ENCODE measurements at places on chromosomes 7 and 10.

DNA sequence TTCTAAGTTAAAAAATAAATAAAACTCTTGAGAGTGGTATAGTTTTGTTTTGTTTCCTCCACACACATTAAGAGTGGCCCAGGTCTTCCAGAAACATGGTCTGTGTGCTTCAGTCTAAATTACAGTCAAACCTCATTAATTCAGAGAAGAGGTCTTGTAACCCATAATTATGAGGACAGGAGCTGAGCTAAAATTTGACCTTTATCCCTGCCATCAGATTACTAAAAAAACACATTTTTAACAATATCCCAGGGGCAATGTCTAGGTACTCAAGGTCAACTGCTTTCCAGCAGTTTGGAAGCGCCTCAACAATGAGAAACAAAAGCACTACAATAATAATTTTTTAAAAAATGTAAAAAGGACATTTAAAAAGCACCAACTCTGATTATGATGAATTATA, 184.1 kb upstream of the PFKP start:
- DNase-seq, result no peak

DNA sequence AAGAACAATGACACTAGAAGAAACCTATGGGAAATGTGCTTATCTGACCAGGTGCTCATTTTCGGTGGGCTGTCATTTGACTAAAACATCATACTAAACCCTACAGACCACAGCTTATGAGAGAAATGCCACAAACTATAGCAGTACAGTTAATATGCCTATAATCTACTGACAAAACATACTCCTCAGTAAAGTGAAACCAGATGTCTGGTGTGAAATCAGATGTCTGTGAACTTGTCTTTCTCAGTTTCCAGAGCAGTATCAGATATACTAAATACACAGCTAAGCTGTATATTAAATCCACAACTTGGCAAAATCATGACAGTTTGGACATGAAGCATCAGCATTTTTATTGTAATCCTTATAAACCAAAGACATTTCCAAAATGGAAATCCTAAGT, 3.3 kb downstream of the IMMP2L start:
- DNase-seq, result no peak

GRCh38 chr10:9853405-9854355, 1164.0 kb upstream of the CELF2 start:
- peak; percentile 3 for DNase-seq

DNA sequence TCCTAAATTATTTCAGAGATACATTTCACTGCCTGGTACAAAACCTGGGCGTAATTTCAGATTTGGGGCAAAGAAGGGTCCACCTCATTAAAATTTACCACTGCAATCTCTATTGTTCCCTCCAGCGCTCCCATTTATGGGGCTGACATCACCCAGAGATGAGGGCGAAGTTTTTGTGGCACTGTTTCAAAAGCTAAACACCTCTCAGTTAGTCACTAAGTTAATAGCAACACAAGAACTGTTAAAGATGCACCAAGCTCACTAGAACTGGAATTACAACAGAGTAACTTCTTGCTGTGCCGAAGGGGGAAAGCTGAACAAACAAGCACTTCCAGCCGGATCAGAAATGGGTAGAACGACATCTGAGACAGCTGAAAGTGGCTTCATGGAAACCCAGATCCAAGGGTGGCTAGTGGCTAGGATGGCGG, 179.4 kb downstream of the GATA3 start:
- DNase-seq, result no peak

DNA sequence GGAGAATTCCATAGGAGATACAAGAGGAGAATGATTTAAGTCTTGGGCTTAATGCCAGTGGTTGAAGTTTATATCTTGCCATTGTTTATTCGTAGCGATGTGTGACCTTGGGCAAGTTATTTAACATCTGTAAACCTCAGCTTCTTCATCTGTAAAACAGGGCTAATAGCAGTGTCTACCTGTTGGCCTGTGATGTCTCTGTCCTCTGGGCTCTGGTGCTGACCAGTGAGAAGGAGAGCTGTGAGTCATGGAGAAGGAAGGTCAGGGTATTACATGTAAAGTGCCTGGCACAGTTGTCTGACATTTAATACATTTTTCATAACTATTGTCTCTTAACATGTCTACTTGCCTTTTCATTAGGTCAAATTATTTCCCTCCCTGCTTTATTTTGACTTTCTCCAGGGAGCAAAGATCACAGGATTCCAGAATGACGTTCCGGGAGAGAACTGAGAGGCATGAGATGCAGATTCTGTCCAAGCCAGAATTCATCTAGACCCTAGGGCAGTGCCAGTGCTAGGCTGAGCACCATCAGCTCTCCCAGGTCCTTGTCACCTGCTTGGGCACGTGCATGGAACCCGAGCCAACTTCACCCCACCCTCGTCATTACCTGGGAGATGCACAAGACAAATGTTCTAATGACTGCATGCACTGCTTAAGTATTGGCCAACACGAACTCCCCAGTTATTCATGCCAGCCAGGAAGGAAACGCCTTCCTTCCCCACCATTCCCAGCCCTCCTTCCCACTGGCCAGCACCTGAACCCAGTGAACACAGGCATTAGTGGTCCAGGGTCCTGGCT, 187.9 kb downstream of the DPY19L1 start:
- DNase-seq, result no peak

DNA sequence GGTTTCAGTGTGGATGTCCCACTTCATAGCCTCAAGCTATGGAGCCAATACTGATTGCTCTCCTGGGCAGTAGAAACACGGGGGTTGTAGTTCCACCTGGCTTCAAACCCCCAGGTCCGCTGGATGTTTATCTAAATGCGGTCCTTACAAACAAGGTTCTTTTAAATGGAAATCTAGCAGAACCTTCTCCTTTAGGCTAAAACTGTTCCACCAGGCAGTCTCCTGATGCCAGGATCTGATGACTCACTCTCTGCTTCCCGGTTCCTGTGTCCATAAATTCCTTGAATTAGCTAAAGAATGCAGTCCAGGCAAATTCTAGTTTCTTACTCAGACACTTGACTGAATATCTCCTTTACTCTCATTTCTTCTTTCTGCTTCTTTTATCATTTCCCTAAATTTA, 108.4 kb upstream of the FAM3C start:
- no peak for DNase-seq

GRCh38 chr7:97732565-97733275, 834 bp downstream of the TAC1 start:
- no peak for DNase-seq

DNA sequence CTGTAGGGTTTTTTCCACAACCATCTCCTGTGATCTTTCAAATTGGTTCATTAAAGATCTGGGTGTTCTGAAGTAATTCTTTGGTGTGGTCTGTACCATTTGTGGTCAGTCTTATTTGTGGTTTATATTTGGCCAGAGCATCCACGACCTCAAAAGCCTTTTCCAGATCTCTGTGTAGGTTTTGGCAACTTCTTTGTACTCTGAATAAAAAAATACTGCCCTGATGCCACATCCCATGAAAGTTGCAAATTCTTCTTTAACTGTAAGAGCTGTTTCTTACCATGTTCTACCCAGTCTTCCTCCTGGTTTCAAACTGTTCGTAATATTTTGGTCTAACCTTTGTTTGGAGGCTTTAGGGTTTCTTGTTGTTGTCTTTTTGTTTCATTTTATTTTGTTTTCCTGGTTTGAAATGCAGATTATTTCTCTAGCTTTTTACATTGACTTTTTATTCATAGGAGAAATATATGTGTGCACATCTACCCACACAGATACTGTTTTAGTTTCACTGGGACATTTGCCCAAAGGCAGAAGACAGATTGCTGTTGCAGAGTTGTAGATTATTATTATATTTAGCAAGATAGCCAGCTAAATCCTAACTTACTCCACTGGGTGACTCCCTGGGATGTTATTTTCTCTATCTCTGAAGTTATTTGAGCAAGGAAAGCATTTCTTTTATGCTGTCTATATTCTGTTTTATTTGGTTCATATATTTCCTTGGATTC, 123.2 kb upstream of the SAMD8 start:
- no peak for DNase-seq

- no peak for DNase-seq
Observed at GRCh38 chr10:99370993-99371392, 41.8 kb downstream of the CNNM1 start.

DNA sequence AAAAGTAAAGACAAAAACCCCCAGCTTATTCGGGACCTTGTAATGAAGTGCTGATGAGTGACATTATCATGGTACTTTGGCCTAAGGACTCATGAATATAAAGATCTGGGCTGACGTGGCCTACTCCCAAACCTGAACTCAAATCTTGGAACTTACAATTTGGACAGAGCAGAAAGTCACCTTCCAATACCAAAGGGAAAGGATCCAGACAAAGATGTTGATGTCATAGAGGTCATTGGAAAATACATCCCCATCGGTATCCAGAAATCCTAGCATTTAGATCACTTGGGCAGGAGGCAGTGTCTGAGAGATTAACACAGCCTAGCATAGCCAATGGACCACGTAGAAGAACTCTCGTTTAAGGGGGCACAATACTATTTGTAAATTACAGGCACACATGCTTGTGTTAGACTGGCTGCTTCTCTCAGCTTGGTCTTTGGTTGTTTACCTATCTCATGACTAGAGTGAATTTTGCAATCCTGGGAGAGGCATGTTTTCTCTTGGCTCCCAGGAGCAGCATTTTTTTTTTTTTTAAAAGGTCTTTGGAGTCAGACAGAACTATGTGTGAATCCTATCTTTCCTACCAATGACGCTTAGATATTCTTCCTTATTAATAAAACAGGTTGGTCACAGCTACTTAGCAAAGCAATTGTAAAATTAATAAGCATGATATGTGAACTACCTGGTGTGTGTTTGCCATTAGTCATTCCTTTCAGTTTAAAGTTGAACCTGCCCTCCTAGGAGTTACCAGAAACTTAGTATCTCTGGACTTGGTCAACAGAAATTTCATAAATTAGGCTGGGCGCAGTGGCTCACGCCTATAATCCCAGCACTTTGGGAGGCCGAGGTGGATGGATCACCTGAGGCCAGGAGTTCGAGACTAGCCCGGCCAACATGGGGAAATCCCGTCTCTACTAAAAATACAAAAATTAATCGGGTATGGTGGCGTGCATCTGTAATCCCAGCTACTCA, 27.8 kb upstream of the MRPS33 start:
- peak; percentile 17 for DNase-seq

- no peak for DNase-seq
Observed at GRCh38 chr7:149459540-149460452, 1.1 kb downstream of the ZNF777 start.

- DNase-seq, result no peak
Observed at GRCh38 chr7:68573271-68574005, 1024.8 kb upstream of the AUTS2 start.

GRCh38 chr7:70426249-70426880, 705.6 kb upstream of the GALNT17 start:
- DNase-seq, result no peak

GRCh38 chr7:17013204-17013603, 131.4 kb upstream of the AGR3 start:
- DNase-seq, result no peak

GRCh38 chr7:115043605-115044004, 121.7 kb downstream of the MDFIC start:
- DNase-seq, result no peak

Data from LNCaP clone FGC (cell line).